ENCODE measurements at places on chromosomes 4 and X.

- DNase-seq, result no peak
Observed at GRCh38 chrX:23394421-23394820, 59.8 kb downstream of the PTCHD1 start.

- DNase-seq, result no peak
Observed at GRCh38 chrX:23013366-23013765, 13.6 kb downstream of the DDX53 start.

- DNase-seq, result no peak
Observed at GRCh38 chr4:10803713-10804343, 119.3 kb upstream of the CLNK start.

- DNase-seq, result no peak
Observed at GRCh38 chrX:37684973-37685372, 618 bp upstream of the XK start.

DNA sequence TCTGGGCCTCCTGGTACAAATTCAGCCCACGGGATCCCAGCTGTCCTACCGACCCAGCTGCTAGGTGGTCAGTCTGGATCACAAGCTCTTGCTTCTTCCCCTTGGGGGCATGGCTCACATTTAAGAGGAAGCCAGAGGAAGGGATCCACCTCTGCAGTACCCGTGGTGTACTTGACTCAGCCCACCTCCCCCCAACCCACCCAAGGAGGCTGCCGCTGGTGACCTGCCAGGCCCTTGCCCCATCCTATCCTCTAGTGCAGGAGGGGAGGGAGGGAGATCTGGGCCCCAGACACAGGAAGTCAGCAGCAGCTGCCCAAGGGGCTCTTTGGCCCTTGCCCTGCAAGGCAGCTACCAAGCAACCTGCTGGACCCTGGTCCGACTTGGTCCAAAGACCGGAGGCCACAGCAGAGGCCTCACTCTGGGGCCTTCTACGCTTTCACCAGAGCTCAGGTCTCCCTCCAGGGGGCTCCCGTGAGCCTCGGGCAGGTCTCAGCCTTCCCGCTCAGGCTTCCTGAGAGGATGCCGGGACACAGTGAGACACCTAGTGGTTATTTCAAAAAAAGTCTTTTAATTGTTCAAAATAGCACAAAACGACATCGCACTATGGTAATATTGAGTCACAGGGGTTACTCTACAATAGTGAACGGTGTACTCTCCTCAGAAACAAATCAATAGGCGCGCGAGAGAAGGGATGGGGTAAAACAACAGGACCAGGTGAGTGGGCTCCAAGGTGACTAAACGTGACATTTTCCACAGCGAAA, 2.7 kb upstream of the RENBP start:
- peak; percentile 48 for DNase-seq

DNA sequence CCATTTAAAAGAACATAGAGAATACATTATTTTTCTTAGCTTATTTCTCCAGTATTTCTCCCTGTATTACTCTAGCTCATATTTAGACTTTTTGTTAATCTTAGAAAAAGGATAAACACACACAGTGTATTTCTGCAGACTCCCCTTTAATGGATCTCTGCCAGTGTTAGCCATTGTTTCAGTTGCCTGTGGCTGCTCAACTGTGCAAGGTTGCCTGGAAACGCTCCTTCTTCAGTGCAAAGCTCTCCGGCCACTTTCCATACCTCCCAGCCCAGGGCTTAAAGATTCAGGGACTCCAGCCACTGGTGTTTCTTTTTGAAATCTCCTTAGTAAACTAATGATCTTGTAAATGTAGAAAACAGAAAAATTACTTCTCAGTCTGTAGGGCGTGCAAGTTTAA, 104.9 kb downstream of the SLIT2 start:
- DNase-seq, result peak; percentile 42

- DNase-seq, result no peak
Observed at GRCh38 chr4:10395971-10396580, 61.1 kb downstream of the ZNF518B start.

DNA sequence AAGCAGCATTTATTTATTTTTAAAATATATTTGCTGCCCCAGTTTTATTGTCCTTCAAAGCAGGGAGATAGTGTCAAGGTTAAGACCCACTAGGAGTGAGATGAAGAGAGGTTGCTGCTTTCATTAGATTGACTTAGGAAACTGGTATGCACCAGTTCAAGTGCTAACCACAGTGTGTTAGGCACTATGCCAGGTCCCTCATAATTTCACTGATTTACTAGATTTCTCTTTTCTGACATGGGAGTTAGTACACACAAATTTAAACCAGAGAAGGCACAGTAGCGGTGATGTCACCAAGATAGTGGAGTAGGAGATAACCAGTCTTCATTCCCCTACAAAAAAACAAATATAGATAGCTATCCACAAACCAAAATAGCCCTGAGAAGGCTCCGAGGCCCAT, 14.3 kb downstream of the RRAGB start:
- DNase-seq, result no peak

GRCh38 chrX:11998944-11999343, 139.3 kb upstream of the FRMPD4 start:
- DNase-seq, result no peak

- DNase-seq, result no peak
Observed at GRCh38 chrX:11888421-11888820, 130.4 kb downstream of the MSL3 start.
